ENCODE measurements at places on chromosomes 16 and 17.

DNA sequence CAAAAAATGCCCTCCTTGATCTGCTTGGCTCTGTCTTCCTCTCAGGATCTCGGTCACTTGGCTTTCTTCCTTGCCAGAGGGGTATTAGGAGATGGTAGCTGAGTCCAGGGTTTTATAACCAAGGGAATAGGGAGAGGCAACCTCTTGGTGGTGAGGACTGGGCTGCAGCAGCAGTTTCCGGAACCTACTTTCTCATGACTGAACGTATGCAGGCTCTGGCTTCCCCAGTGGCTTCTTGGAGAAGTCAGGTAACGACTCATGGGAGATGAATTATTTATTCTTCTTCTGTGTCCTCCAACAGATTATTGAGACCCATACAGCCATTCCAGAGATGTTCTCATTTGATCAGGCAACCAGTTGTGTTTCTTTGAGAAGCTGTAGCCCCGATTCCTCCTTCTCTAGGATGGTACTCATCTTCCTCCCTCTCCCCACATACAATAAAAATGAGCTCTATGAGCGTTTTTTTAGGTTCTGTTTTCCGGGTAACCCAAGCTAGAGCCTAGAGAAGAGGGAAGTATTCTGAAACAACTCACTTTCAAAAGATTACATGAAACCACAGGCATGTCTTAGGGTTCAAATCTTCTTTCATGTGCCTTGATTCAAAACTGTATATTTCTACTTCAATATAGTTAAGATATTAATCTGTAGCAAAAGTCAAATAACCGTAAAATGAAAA lies 22.3 kb upstream of the DHX40 start:
- no peak for DNase-seq

- DNase-seq, result no peak
Measured at GRCh38 chr17:63774141-63774968, at the start of gene DDX42. TSS of gene DDX42 (plus strand) at chr17:63774170. CDS start at chr17:63787050, 12,880 bp downstream.

GRCh38 chr17:193841-194806 lies 12.7 kb upstream of the DOC2B start:
- DNase-seq, result no peak

GRCh38 chr17:1755827-1756262 lies 6.0 kb upstream of the SERPINF1 start:
- DNase-seq, result no peak

- no peak for DNase-seq
Measured at GRCh38 chr16:75267631-75268264, 16.3 kb upstream of the BCAR1 start.

- no peak for DNase-seq
Measured at GRCh38 chr16:87845807-87846619, 23.3 kb downstream of the SLC7A5 start.

- DNase-seq, result no peak
Measured at GRCh38 chr16:58110571-58111301, 18.4 kb downstream of the CFAP20 start.

DNA sequence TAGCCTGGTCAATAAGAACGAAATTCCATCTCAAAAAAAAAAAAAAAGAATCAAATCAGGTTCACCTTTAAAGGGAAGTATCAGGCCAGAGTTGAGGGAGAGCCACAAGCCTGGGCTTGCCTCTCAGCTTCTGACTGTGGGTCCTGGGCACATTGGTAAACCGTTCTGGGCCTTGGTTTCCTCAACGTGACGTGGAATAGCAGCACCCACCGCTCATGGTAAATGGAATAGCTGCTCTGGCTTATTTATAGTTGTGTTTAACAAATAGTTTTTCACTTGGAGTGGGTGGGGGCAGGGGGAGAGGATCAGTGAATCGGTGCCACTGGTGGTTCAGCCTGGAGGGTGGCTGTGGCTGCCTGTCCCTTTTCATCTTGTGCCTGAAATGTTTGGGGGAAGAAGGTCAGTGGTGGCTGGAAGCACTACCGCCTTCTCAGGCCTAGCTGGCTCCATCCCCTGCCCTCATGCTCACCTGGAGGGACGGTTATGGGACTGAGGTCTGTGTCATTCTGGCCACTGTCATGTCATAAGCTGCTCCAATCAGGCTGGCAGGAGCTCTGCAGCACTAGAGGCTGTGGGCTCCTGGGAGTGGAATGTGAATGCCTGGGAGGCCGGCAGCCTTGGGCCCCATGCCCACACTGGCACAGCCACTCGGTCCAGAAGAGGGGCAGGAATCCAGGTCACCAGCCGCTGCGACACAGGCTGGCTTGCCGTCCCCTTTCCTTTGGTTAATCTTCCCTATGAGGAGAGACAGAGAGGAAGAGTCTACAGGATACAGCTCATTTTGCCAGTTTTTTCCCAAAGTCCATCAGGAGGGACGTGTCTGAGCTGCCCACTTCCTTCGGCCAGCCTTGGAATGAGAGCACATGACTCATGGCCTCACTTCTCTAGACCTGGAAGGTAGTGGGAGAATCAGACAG lies 27.0 kb downstream of the CCR7 start:
- DNase-seq, result no peak

Measured in activated CD4-positive, alpha-beta T cell treated with anti-CD3 and anti-CD28 coated beads, Interleukin-2, Interleukin-6, amounts not matched to agents 100 ng/mL and 50 ng/mL, durations not matched to agents 16 hours and 8 hours (primary cell).